ENCODE measurements at places on chromosomes 6 and 20.

DNA sequence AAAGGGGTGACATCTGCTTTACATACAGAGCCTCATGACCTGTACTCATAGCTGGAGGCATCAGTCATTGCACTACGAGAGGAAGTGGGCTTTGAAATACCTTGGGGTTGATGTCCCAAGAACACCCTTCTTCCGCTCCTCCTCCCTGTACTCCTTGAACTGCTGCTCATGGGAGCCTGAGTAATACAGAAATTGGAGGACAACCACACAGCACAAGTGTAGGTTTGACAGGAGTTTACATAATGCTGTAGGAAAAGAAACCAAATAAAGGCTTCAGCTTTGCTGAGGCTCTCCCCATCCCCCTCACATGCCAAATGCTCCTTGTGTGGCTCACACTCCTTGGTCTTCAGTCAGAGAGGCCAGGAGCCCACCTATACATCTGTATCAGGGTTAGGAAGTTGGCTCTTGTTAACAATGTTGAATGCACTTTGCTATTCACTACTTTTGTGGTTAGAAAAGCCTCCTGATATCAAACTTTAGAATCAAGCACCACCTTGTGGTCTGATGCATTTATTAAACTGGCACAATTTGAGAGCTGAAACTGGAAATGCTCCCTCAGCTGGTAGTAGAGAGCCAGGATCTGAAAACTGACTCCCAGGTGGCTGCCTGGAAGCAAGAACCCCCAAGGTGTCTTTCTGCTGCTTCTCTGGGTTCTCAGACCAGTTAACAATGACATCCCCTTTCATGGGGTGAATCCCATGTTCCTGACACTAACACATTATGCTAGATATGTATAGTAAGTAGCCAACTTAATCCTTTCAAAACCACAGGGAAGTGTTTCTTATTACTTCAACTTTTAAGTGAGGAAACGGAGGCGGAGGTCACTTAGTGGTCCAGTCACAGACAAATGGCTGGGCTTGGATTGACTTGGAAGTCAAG, 56.2 kb upstream of the EDN1 start:
- no peak for DNase-seq

GRCh38 chr20:60760256-60761000, 491.6 kb upstream of the CDH4 start:
- DNase-seq, result no peak

GRCh38 chr20:57106030-57106682, 160.3 kb downstream of the BMP7 start:
- no peak for DNase-seq

DNA sequence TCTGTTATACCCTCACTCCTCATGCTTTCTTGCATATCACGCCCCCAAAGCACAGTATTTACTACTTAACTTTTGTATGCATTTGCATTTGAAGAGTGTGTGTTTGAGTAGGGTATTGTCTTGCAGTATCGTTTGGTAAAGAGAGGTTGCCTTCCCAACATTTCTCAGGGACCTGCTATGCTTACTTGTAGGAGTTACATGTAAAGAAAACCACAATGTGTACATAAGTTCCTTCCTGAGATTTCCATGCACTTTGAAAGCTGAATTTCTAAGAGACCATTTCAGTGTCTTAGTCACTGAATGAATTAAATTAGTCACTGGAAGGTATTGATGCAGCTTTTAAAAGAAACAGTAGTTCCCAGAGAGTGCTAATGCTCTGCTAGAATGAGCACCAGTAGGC, 159.3 kb upstream of the LAMA2 start:
- DNase-seq, result no peak

DNA sequence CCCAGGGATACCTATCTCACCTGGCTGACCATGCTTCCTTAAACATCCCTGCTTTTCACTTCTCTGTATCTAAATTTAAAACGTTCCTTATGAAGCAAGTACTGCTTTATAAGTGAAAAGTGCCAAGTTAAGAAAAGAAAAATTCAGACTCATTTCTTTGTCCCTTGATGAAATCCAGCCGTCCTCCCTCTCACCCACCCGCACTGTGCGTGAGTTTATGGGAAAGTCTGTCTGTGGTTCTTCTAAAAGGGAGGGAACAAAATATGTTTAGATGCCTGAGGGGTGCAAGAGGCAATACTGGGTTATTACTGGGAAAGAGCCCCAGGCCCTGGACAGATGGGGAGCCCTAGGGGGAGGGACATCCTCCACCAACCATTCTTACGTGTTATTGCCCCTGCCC, 31.2 kb downstream of the SPDEF start:
- DNase-seq, result no peak

- DNase-seq, result no peak
Observed at GRCh38 chr6:51013376-51013775, 194.7 kb downstream of the TFAP2B start.

DNA sequence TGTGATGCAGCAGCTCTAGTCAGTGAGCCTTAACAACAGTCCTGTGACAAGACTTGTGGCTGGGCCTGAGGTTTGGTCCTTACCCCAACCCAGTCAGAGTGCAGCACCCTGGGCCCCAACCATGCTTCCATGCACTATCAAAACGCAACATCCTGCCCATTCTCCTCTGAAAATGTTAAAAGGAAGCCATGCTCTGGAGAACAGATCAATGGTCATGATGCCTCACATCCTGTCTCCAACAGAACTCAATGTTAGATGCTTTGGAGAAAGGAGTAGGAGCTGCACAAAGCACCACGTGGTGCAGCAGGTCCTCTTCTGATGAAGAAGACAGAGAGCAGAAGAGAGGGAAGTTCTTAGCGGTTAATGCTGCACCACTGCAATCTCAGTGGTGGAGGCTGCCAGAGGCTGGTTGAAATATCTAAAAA, 41.9 kb downstream of the TRAM2 start:
- no peak for DNase-seq

- no peak for DNase-seq
Observed at GRCh38 chr20:33681728-33682353, 4.3 kb downstream of the E2F1 start.

GRCh38 chr6:98769546-98769945, 64.8 kb upstream of the POU3F2 start:
- DNase-seq, result no peak

GRCh38 chr6:112224088-112224487, 30.3 kb downstream of the LAMA4 start:
- no peak for DNase-seq

DNA sequence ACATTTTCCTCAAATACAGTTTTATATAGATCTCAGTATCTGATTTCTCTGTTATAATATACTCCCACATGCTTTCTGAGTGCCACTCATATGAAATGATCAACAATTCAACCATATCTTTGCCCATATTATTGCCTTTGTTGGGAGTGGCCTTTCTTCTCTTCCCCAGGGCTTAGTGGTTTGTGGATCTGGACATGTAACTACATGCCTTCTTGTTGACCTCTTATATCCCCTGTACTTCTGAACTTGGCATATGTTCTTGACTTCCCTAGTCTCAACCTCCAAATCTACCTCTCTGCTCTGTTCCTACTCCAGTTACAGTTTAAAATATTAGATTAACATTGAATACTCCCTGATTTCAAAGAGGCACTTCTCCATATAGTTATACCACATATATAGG, 34.3 kb upstream of the PRIM2 start:
- DNase-seq, result no peak

DNA sequence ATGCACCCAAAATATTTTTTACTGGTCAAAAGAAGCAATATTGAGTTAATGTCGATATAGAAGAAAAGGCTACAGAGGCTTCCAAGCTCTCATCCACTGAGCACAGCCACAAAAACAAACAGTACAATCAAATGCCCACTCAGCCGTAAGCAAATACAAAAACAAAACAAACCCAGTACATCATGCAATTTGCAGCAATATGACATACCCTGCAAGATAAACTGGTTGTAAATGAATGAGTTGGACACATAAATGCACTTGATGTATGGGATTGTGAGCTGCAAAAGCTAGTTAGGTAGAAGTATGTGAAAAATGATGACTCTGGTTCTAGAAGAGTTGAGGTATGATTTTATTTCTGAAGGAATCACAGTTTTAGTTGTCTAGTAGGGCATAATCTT, 83.9 kb downstream of the SESN1 start:
- no peak for DNase-seq

DNA sequence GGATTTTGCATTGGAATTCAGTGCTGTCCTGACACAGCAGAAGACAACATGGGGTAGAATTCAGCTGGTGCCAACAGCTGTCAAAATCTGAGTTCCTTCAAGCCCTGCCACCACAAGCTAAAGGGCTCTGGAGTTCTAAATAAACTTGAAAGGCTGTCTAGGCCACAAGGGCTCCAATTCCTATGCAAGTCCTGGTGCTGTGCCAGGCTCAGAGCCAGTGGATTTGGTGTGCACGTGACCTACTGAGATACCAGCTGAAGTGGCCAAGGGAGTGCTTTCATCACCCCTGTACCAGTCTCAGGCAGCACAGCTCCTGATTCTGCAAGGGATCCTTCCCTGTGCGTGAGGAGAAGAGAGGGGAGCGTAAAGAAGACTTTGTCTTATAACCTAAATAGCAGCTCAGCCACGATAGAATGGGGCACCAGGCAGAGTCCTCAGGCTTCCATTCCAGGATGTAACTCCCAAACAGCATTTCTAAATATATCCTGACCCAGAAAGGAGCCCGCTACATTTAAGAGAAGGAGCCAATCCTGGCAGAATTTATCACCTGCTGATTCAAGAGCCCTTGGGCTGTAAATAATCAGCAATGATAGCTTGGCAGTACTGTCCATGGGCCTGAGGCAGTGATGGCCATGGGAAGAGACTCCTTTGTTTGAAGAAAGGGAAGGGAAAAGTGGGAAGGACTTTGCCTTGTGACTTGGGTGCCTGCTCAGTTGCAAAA, 881.2 kb upstream of the EPHA7 start:
- DNase-seq, result no peak

GRCh38 chr6:97401533-97401932, 118.5 kb upstream of the MMS22L start:
- no peak for DNase-seq

GRCh38 chr6:34570066-34570833, 14.1 kb upstream of the SPDEF start:
- no peak for DNase-seq
